Naive thymus-derived CD4-positive, alpha-beta T cell (primary cell): ENCODE measurements at places on chromosomes 5 and 9. TPM values are rescaled to one million over a fixed set of nuclear protein-coding genes. Genes with fewer than 3 reads are reported as not detected.

The SHROOM1 gene
- total RNA-seq = 8.9 TPM

DNA sequence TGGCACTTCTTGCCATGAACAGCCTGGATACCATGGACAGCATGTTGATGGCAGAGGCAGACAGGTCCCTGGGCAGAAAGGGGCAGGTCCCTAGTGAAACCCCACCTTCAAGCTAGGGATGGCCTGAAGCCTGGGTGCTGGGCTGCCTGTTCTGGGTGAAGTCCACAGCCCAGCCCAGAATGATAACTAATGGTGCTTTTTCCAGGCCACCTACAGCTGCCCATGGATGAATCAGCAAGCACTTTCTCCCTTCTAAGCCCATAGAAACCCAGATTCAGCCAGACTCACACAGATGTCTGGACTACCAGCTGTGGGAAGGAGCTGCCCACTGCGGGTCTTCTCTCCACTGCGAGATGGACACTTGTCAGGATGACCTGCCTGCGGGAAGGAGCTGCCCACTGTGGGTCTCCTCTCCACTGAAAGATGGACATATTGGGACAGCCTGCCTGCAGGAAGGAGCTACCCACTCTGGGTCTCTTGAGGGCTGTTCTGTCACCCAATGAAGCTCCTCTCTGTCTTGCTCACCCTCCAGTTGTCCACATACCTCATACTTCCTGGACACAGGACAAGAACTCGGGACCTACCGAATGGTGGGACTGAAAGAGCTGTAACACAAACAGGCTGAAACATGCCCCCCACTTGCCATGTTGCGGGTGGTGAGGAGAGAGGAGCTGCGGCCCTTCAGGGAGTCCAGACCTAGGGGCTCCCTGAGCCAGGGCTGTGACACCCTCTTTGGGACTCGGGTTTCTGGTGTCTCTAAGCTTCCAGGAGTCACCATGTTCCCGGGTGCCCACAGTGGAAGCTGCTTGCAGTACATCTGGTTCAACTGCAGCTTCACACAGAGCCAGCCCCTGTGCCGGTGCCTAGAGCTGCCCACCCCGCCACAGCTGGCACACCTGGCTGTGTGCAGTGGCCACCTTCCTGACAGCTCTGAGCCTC is 60.7 kb upstream of the SYNPO start:
- no peak for DNase-seq

- no peak for DNase-seq
These were observed 284.5 kb downstream of the MAT2B start for GRCh38 chr5:163789870-163790269.

DNA sequence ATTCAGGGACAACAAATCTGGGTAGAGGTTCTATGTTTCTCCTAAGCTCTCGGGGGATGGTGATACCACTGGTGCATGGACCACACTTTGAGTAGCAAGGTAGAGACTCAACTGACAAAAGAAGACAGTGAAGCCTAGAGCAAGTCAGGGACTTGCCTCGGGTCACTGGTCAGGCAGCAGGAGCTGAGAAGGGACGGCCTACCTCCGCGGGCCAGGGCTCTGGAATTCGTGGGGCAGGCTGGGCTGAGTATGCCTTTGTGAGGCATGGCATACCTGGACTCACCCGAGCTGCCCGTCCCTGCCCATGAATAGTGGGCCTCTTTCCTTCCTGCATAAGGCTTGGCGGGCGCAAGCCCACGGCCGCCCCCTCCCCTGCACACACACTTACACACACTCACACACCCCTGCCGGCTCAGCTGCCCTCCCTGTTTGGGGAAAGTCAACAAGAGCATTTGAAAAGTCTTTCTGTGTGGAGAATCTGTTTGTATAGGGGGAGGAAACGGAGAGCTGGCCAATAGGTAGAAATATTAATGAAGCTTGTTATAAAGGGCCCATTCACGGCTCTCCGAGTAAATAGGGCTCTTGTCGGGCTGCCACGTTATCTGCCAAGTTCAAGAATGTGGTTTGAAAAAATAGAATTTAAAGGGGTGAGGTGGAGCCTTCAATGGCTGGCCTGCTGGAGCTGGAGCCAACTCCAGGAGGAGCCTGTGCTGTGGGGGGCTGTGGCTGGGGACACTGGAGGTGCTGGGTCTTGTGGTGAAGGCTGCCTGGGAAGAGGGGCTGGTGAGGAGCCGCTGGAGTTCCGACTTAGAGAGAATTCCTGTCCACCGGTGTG is 19.1 kb upstream of the KIF12 start:
- DNase-seq = no peak

The HCN1 gene
- total RNA-seq = not detected

DNA sequence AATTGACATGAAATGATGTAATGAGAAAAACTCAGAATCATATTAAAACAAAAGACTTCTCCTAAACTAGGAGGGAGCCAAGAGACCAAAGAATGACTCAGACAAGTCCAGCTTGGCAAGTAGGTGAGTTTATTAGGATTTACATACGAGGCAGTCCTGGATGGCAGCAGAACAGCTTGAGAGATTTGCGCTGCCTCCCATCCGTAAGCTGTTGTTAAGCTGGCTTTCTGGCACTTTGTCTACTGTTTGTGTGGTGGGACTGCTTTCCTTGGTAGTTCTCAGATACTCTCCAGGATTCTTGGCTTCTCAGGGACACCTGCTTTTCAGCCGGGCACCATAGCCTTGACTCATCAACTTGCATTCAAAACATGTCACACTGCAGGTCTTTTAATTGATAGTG is 57.6 kb downstream of the COX7C start:
- DNase-seq = no peak

- DNase-seq = no peak
These were observed 52.5 kb downstream of the ECPAS start for GRCh38 chr9:111431684-111432083.

DNA sequence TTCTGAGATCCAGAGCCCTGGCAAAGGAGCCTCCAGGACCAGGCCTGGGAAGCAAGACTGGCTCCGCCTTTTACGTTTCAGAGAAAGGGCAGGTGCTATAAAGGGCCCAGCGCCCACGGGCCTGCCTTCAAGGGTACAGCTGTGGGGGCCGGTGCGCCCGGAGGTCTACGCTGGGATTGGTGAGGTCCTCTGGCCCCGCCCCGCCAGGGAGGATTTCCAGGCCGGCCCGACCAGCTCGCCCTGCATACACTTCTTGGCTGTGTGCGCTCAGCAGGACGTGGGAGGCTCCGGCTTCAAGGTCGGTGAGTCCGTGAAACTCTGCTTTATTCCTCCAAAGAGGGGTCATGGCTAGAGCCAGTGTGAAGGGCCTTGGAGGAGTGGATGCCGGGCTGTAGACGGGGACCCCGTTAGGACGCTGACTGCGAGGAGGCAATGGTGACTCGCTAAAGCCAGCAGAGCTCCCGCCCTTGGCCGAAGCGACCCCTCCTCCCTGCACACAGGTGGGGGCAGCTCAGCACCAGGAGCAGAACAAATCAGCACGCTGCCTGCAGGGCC is at the start of gene CKMT2:
TSS of gene CKMT2 (plus strand) at position 243 of the 555 bp plus-strand sequence. CDS start 17,811 bp downstream, outside the sequence.
- DNase-seq = no peak
